ENCODE measurements at places on chromosomes 1 and 21. TPM values are rescaled to one million over a fixed set of nuclear protein-coding genes. Genes with fewer than 3 reads are reported as not detected.

GRCh38 chr1:225908773-225909172, 15.3 kb downstream of the PYCR2 start:
- no peaks in the 10 kb centered on the region for H3K27me3 ChIP-seq
- H3K36me3 ChIP-seq = no peaks in the 10 kb centered on the region
- H3K27ac ChIP-seq = peak overlapping the region; percentile 57
- H3K4me3 ChIP-seq = no peak overlapping the region

DNA sequence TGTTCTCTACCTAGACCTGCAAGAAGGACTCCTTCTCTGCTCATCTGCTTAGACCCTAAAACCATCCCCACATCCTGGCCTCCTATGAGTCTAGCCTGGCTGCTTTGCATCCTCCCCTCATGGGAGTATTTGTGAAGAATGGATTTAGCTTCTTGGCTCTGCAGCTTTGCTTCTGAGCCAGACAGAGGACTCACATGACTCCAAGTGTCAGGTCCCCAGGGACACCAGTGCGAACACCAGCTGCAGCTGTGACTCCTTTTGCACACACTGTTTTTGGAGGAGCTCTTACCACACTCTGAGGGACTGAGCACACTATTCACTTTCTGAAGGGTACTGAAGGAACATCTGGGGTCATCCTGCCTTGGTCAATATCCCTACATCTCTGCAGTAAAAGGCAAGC, 131.8 kb upstream of the SGIP1 start:
- DNase-seq = peak; percentile 14
- no peaks in the 10 kb centered on the region for H3K4me1 ChIP-seq
- H3K36me3 ChIP-seq = no peaks in the 10 kb centered on the region
- no peak overlapping the region for H3K4me3 ChIP-seq
- H3K27me3 ChIP-seq = no peaks in the 10 kb centered on the region

VSIG8 gene
- 0.27 TPM for polyA plus RNA-seq

LIN28A gene
- not detected for polyA plus RNA-seq

PTGFR gene
- 0.57 TPM for polyA plus RNA-seq

S100A7A gene
- polyA plus RNA-seq = not detected

DNA sequence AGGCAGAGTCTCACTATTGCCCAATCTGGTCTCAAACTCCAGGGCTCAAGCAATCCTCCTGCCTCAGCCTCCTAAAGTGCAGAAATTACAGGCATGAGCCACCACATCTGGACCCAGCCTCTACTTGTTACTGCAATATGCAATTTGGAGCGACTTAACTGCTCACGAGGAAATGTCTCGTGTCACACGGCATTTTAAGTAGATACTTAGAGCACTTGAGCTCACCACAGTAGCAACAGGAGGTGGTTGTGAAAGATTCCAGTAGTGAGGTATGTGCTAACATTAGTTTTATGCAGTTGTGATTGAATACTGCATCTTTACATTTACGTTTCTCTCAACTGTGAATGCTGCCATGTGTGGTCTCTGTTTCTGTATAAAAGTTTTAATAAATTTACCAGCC, 5.8 kb upstream of the NDUFV3 start:
- no peak overlapping the region for H3K27ac ChIP-seq
- DNase-seq = no peak
- H3K4me3 ChIP-seq = no peak overlapping the region
- H3K4me1 ChIP-seq = peaks cover 1% of the 10 kb centered on the region
- no peaks in the 10 kb centered on the region for H3K27me3 ChIP-seq

FOXD3 gene
- 0.21 TPM for polyA plus RNA-seq

GRCh38 chr1:43947874-43948437, 1.2 kb downstream of the IPO13 start:
- DNase-seq = no peak
- H3K4me1 ChIP-seq = peaks cover 28% of the 10 kb centered on the region
- no peaks in the 10 kb centered on the region for H3K27me3 ChIP-seq
- no peak overlapping the region for H3K4me3 ChIP-seq
- H3K36me3 ChIP-seq = no peaks in the 10 kb centered on the region

DNA sequence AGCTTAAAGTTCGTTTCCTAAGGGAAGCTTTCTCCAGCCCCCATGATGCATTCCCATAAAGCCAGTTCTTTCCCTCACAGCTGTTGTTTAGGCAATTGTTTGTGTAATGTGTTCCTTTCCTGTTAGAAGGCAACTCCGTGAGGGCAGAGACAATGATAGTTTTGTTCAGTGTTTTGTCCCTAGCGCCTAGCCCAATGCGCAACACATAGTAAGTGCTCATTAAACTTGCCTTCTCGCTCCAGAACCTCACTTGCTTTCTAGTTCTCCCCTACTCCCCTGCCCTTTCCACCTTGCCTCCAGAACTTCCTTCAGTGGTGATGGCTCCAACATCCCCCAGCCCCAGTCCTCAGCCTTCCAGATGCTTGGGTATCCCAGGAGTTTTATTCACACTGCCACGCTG, 115.4 kb downstream of the TMEM53 start:
- no peaks in the 10 kb centered on the region for H3K27me3 ChIP-seq
- no peak for DNase-seq
- H3K36me3 ChIP-seq = no peaks in the 10 kb centered on the region
- H3K27ac ChIP-seq = no peak overlapping the region
- H3K4me1 ChIP-seq = no peaks in the 10 kb centered on the region
- no peak overlapping the region for H3K4me3 ChIP-seq

POFUT2 gene
- 46.9 TPM for polyA plus RNA-seq

HPCA gene
- 5.2 TPM for polyA plus RNA-seq

DNA sequence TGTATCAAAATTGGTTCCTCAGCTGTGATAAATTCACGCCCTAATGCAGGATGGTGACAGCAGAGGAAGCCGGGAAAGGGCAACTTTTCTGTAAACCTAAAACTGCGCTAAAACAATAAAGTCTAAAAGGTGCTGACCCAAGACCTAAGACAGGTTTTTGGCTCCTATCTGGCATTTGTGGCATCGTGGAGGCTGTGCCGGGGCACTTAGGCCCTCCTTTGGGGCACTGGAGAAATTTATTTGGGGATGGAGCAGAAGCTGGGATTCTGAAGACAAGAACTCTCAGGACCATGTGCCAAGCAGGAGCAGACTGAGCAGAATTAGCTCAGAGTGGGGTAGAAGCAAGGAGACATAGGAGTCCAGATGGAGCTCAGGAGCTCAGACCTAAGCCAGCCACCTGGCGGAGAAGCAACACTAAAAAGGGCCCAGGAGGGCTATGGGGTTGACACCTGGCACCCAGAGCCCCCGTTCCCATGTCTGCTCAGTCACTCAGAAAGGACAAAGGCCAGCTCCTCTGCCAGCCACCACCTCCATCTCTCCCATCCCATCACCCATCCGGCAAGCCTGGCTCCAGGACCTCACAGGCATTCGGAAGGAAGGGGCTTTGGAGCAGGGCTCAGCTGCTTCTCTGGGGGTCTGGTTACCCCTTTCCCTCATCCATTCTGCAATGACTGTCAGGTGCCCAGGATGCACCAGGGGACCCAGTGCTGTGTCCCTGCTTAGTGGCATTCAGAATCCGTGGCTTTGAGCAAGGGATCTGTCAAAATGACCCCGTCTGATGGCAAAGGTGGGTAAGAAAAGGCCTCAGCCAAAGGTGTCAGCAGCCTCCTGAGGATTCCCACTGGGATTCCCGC, 347.7 kb downstream of the NPHP4 start:
- no peaks in the 10 kb centered on the region for H3K36me3 ChIP-seq
- H3K4me3 ChIP-seq = no peak overlapping the region
- H3K27me3 ChIP-seq = no peaks in the 10 kb centered on the region
- no peaks in the 10 kb centered on the region for H3K4me1 ChIP-seq

TSACC gene
- polyA plus RNA-seq = 0.56 TPM

- no peaks in the 10 kb centered on the region for H3K27me3 ChIP-seq
- H3K4me1 ChIP-seq = no peaks in the 10 kb centered on the region
- H3K36me3 ChIP-seq = no peaks in the 10 kb centered on the region
- H3K4me3 ChIP-seq = peak overlapping the region; percentile 56
Measured at GRCh38 chr1:110084227-110085078, 14.0 kb upstream of the ALX3 start.

KRTAP19-3 gene
- polyA plus RNA-seq = not detected

DNA sequence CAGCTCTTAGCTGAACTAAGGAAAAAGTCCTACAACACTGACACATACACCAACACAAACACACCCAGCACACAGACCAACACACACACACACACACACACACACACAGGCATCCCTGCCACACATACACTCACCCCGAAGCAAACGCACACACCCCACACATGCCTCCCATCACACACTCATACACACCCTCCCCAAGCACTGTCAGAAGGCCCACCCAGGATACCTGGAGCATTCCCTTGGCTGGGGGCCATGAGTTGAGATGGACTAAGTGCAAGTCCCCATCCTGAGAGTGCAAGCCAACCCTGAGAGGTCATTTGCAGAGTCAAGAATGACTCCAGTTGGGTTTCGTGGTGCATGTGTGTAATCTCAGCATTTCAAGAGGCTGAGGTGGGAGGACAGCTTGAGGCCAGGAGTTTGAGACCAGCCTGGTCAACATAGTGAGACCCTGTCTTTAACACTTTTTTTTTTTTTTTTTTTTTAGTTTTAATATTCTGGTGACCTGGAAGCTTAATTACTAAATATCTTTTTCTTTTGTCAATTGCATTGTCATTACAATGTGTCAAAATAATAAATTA, 117.3 kb downstream of the RHOU start:
- no peaks in the 10 kb centered on the region for H3K36me3 ChIP-seq
- no peak overlapping the region for H3K4me3 ChIP-seq
- no peaks in the 10 kb centered on the region for H3K27me3 ChIP-seq
- DNase-seq = no peak
- H3K27ac ChIP-seq = no peak overlapping the region

GJC2 gene
- 0.80 TPM for polyA plus RNA-seq

GRCh38 chr21:15112858-15113257, 48.1 kb upstream of the NRIP1 start:
- H3K36me3 ChIP-seq = no peaks in the 10 kb centered on the region
- H3K27me3 ChIP-seq = no peaks in the 10 kb centered on the region
- no peaks in the 10 kb centered on the region for H3K4me1 ChIP-seq
- H3K4me3 ChIP-seq = no peak overlapping the region
- no peak for DNase-seq
- H3K27ac ChIP-seq = no peak overlapping the region

Measured in pancreas (tissue), 10 donors.